ENCODE measurements at places on chromosomes 13 and 19. TPM values are rescaled to one million over a fixed set of nuclear protein-coding genes. Genes with fewer than 3 reads are reported as not detected.

GRCh38 chr13:72317346-72318109 is 409.9 kb downstream of the MZT1 start:
- no peak for DNase-seq

GRCh38 chr19:46388311-46389095 is 24.9 kb downstream of the CCDC8 start:
- DNase-seq: no peak

- no peak for DNase-seq
Measured at GRCh38 chr19:29845574-29846176, 33.9 kb downstream of the CCNE1 start.

- DNase-seq: no peak
Measured at GRCh38 chr19:18219911-18220631, 6.2 kb downstream of the PDE4C start.

DNA sequence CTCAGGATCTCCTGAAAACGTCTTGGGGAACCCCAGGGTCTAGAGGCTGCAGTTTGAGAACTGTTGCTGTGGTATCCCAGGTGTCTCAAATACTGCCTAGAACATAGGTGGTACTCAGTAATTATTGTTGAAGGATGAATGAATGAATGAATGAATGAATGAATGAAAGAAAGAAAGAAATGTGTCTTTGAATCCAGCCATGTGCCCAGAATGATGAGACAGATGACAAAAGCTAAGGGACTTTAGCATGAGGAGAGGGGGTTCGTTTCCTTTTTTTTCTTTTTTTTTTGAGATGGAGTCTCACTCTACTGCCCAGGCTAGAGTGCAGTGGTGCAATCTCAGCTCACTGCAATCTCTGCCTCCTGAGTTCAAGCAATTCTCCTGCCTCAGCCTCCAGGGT is 7.8 kb downstream of the LSR start:
- no peak for DNase-seq

Gene C19orf53
- 85.1 TPM for total RNA-seq

Gene IGLON5
- 0.09 TPM for total RNA-seq
